ENCODE measurements at places on chromosomes 4 and X.

GRCh38 chrX:22095286-22095685 is 63.2 kb downstream of the PHEX start:
- DNase-seq = peak; percentile 16

GRCh38 chr4:14850455-14851097 is 151.7 kb upstream of the CPEB2 start:
- no peak for DNase-seq

DNA sequence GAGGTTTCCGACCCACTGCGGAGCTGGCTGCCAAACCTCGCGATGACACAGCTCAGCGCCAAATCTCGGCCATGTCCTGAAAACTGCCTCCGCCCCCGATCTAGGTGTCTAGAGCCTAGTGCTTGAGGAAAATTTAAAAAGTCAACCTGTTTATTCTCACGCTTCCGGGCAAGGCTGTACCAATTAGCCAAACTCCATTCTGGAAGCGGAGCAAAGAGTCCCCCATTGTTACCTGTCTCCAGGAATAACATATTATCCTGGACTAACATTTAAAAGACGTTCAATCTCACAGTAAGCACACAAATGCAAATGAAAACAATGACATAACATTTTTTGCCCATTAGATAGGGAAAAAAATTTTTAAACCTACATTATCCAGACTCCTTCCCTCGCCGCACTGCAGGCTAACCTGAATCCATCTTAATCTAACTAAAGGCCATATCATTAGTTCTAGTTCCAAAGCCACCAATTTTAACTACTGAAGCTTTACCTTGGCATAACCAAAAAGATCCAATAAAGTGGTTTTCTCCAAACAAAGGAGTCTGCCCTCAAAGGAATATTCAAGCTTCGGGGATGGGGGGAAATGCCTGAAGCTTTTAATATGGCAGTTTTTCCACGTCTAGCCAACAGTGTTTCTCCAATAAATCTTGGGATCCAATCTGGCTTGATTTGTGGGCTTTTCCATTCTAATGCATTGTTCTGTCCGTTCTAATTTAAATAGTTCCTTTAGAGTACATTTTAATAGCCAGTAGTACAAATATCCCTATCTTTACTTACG is 1.9 kb downstream of the HUWE1 start:
- no peak for DNase-seq

GRCh38 chrX:134167591-134168203 is 69.3 kb upstream of the CCDC160 start:
- no peak for DNase-seq

- no peak for DNase-seq
Measured at GRCh38 chrX:33416273-33416805, 205.0 kb upstream of the DMD start.

Measured in fibroblast of skin of left quadriceps (primary cell).